CD4-positive, alpha-beta T cell treated with Interleukin-1 beta for 1 hour (primary cell): ENCODE measurements at places on chromosomes 1 and 21.

DNA sequence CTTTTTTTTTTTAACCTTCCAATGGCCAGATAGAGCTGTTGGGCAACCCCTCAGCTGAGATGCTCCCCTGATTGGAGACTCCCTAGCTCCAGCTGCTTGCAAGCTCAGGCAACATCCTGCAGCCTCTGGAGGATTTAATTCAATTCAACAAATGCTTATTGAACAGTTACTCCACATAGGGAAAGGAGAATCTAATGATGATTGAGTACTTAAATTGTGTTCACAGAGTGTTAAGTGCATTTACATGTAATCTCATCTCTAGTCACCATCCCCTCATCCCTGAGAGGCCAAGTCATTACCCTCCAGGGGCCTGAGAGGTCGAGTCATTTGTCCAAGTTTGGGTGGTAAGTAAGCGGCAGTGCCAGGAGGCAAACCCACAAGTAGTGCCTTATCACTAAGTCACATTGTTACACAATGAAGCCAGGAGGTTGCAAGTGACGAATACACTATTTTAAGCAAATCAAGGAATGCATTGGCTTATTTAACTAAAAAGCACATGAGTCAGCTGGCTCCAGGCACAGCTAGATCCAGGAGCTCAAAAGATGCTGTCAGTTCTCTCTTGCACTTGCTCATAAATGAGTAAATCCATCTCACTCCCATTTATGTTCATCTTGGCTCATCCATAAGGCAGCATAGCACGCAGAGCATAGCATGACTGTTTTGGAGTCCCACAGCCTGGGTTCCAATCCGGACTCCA, 64.3 kb downstream of the OPTC start:
- no peak for DNase-seq

GRCh38 chr1:184596950-184597645, 157.6 kb downstream of the EDEM3 start:
- DNase-seq = no peak

DNA sequence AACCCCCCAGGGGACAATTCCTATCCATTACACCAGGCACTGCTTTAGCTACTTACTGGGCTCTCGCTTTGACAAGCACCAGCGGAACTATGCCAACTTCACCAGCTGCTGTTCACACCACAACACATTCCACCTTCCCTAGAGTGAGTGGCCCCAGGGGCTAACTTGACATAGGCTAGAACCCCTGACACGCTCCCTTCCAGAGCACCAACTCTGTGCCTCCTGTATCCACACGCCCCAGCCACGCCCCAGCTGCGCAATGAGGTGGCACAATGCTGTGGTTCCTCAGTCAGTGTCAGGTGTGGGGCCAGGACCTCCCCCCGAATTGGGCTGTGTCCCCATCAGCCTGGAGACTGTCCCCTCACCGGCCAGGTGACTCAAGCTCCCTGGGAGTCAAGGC, 11.7 kb upstream of the FGR start:
- no peak for DNase-seq

GRCh38 chr21:34198231-34199120, 125.1 kb downstream of the MRPS6 start:
- DNase-seq = peak; percentile 34

DNA sequence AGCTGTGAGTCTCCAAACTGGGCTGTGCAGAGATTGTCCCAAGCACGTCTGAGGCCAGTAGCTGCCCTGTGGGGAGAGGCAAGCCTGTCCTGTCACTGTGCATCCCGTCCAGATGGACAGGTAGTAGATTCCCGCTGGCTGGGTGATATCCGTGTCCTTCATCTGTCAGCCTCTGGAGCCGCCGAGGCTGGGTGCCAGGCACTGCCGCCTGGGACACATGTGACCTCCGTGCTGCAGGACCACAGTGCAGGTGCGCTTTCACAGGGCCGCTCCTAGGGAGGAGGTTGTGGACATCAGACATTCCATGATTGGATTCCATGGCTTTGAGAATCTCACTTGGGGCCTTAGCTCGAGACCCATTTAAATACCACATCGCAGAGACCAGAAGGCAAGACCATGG, 4.7 kb downstream of the PDXK start:
- DNase-seq = no peak

- DNase-seq = peak; percentile 22
Observed at GRCh38 chr21:44849616-44850130, 23.8 kb downstream of the PTTG1IP start.

DNA sequence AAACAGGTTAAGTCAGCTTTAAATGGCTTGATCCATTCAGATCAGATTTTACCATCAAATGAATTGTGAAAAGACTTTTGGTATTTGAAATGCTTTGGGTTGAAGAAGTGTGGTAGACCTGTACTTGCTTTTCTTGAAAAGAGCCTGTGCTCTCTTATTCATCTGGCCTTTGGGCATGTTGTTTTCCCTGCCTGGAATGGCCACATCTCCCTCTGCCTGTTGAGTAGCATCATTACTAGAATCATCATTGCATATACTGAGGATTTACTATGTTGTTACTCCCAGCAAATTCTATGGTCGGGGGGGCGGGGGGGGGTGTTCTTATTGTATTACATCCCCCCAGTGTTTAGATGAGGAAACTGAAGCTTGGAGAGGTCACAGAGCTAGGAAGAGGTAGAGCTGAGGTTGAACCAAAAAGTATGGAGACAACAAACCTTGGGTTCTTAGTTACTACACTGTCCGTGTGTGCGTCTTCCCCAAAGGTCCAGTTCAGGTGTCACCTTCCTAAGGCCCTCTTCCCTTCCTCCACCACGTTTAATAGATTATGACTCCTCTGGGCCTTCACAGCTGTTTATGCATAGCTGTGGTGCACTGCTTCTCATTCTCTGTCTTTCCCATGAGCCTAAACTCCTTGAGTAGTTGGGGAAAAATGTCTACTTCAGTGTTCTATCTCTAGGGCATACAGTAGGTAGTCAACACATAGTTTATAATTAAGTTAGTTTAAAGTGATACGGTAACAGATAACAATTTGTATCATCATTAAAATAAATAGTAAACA, 246.4 kb upstream of the HOOK1 start:
- no peak for DNase-seq

- no peak for DNase-seq
Observed at GRCh38 chr1:32900956-32901822, at the start of gene TMEM54. TMEM54 (minus strand) TSS chr1:32901389; CDS start chr1:32901238, 151 bp downstream.

DNA sequence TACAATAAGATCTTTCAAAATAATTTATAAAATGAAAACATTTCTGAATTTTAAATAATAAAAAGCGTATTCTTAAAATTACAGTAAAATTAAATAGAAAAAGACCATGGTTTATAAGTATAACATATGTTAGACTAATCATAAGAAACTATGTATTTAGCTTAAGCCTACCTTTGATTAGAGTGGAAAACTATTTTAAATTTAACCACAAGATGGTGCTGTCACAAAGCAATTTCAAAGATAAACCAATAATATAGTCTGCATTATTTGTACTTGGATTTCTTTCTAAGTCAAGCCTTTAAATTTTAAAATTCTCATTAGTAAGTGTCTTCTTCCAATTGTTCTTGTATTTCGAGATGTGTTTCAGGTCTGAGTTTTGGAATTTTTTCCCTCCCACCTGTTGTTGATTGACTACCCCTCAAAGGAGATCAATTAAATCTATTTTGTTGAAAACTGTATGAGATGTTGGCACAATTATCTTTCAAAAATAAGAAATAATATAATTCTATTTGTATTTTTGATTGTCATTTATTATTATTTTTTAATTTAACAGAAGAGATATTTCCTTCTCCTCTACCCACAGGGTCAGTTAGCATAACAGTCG, 459.8 kb downstream of the KCNT2 start:
- peak; percentile 25 for DNase-seq

GRCh38 chr1:206772243-206772937, at the start of gene IL10:
IL10 (minus strand) TSS chr1:206772494; CDS start chr1:206772435, 59 bp downstream.
- DNase-seq = no peak

DNA sequence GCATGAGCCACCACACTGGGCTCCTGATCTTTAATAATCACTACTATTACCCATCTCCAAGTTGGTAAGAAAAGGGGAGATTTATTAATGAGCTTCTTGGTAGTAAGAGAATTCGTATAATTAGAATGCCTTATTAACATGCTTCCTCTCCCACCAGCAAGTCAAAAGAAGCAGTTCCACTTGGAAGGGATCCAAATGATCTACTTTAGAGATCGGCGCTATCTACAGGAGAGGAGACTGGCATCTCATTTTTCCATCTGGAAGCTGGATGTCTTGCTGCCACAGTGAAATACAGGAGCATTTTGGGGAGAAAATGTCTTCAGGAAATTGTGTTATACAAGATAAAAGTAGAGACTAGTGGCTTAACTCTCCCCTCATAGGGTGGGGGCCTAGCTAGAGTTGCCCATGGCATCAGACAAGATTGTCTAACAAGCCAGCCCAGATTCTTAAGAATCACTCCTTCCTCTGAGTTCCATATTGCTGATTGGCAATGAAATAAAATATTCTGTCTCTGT, 33.6 kb upstream of the CAMSAP2 start:
- no peak for DNase-seq

DNA sequence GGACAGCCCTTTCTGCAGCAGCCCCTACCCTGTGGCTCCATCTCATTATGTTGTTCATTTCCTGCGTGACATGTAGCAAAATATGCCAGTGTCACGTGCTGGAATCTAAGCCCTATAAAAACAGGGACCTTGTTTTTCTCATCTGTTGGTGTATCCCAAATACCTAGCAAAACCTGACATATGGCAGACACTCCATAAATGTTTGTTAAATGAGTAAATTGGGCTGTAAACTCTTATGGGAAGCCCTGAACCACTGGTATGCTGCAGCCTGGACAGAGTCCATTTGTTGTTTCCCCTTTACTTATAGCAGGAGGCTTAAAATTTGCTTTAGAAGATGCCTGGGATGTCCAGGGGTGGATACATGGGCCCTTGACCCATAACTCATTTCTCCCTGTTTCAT, 363.8 kb downstream of the NPHP4 start:
- DNase-seq = no peak

GRCh38 chr1:1115136-1115785, 628 bp downstream of the C1orf159 start:
- DNase-seq = no peak

- DNase-seq = no peak
Observed at GRCh38 chr1:214503553-214503952, 47.8 kb downstream of the PTPN14 start.

GRCh38 chr21:33492571-33492970, 1.1 kb upstream of the DNAJC28 start:
- no peak for DNase-seq

DNA sequence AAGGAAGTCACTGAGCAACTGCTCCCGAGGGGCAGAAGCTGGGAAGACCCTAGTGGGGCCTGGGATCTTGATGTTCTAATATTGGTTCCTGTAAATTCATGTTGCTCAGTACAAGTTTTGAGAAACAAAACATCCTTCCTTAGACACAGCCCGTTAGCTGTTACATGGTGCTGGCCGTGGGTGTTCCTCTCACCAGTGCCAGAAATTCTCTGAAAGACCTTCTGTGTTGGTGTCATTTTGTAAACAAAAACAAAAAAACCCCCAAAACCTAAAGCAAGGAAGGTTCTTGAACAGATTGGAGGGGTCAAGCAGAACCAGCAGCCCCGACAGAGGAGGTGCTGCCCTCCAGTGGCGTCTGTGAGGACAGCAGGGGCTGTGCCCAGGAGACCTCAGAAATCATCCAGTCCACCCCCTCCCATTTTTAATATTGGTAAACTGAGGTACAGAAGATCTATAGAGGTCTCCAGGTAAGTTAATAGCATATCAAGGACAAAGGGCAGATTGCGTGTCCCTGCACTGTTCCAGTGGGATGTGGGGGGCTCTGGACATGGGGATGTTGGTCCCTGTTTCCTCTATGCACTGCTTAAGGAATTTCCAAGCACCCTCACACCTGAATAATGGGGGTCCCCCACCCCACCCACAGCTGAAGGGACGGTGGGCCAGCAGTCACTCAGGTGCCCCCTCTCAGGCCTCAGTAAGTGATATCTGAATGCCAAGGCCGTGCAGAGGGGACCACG, 38.2 kb downstream of the SLC2A7 start:
- peak; percentile 59 for DNase-seq

DNA sequence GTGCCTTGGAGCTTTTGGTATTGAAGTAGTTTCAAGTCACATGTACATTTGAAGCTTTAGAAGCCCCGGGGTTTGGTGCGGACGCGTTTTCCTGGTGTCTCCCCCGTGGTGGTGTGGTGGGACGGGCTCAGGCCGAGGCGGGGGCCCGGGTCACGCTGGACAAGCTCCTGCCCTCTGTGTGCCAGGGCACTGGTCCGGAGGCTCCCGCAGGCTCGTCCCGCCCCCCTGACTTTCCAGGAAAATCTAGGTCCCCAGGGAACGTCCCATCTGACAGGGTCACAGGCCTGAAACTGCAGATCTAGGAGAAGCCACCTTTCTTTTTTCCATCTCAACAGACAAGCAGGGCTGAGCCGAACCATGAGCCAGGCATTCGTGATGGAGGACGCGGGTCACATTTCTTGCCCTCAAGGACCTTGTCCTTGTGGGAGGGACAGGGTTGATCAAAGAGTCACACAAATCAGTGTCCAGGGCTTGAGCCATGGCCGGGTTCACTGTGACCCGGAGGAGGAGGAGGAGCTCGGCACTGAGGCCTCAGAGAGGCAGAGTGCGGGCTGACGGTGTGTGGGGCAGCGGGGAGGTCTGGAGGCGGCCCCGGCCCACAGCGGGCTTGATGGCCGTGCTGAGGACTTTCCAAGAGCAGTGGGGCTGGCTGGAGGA, 1.6 kb downstream of the DMRTB1 start:
- no peak for DNase-seq

GRCh38 chr21:42093991-42094421, 22.9 kb downstream of the UMODL1 start:
- DNase-seq = no peak

GRCh38 chr1:148389027-148389339, 94.1 kb downstream of the PPIAL4G start:
- no peak for DNase-seq

- no peak for DNase-seq
Observed at GRCh38 chr1:99645699-99646531, at the start of gene PALMD. PALMD (plus strand) TSS chr1:99646113; CDS start chr1:99646318, 205 bp downstream.

- DNase-seq = no peak
Observed at GRCh38 chr1:230752407-230752806, 5.2 kb downstream of the CAPN9 start.

DNA sequence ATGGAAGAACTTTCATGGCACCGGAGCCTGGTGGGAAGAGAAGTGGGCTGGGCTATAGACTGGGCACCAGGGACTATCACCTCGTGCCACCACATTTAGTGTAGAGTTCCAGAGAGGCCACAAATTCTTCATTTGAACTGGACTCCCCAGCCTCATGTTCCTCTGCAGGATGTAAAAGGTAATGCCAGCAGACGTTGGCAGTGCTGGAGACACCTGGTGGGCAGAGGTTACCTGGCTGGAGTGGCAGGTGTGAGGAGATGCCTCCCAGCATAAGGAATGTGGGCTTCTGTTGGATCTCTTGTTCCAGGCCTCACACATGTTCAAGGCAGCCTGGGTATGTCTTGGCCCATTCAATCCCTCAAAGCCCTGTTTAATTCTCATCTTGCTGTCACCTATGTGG, 35.2 kb downstream of the TEX35 start:
- no peak for DNase-seq
